ENCODE measurements at places on chromosomes 5 and 9.

GRCh38 chr5:127079994-127080491 lies 6.7 kb upstream of the C5orf63 start:
- peak; percentile 22 for DNase-seq

DNA sequence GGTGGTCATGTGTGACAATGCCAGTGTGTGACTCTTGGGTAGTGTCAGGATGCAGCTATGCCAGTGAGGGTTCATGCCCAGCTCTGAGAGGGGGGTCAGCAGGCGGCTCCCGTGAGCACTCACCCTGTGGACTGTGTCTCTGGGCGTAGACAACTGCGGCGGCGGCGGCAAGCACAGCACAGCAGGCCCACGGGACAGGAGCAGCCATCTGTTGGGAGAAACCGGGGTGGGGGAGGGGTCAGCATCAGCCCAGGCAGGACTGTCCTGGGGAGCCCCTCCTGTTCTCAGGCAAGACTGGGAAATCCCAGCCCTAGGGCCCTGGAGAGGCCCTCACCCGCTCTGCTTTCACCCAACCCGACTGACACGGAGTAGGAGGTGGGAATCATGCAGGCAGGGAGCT lies 20.8 kb downstream of the CNTFR start:
- no peak for DNase-seq

DNA sequence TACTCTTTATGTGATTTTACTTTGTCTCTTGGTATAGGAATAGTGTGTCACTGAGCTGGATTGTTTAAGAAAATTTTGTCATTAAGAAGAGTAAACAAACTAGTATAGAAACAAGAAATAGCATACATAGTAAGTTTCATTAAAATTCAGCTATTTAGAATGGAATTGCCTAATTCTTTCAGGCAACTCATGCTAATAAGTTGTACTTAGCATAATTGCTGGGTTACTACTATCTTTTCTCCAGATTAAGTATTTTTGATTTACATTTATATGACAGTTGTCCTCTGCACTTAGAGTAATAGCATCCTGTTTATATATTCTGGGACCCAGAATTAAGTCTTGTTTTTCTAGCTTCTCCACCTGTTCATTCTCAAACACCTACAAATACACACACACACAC lies 85.9 kb downstream of the PAM start:
- DNase-seq, result no peak

- DNase-seq, result no peak
These were observed 18.3 kb upstream of the NDST1 start for GRCh38 chr5:150489360-150490295.

DNA sequence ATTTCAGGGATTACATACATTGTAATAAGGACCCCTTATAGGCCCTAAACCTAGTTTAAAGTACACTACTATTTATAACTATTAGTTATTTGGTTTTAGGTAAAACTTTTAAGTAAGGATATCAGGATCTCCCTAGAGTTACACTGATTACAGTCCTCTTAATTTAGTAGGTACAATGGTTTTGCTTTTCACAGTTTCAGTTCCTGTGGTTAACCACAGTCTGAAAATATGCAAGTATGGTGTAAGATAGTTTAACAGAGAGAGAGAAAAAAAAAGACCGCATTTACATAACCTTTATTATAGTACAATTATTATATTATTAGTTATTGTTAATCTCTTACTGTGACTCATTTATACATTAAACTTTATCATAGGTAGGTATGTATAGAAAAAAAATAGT lies 725.3 kb upstream of the PTPRD start:
- DNase-seq, result no peak

DNA sequence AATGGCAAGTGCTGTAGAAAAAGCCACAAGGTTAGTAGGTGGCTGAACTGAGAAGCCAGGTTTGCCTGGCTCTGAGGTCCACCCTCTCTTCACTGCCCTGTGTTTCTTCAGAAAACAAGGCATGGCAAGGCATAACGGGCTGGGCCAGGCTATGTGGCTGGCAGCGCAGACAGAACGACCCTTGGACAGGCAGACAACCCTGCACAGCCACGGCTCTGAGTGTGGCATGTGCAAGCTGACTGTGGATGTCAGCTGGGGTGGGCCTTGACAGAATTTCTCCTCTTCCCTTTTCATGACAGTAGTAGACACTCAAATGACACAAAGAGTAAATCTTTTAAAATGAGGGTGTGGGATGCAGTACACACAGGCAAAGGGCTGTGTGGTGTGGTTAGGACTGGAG lies 81.7 kb downstream of the MACROH2A1 start:
- no peak for DNase-seq

DNA sequence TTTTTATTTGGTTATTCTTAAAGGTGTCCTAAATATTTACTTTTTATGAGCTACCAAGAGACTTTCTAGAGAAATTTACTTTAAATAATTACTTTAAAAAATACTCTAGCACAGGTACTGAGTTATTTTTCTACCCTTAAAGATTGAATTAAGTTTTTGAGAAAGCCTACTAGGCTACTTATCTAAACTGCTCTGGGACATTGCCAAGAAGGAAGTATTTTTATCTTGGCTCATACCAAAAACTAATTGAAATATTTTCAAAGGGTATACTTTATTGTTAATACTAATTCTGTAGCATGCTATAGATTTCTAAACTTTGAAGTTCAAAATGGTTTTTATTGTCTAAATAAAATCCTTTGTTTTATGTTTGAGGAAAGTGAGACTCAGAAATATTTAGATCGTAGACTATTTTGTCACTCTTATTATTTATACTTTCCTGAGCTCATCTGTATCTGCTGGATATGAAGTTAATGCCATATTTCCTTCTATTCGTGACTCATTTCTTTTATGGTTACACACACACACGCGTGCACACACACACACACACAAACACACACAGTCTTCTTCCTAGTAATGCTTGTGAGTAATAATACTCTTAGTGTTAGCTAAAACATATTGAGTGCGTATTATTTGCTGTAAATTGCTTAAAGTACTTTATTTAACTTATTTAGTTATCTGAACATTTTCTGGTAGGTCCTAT lies 89.5 kb downstream of the MAN2A1 start:
- no peak for DNase-seq

GRCh38 chr5:112965733-112966306 lies 10.8 kb upstream of the DCP2 start:
- DNase-seq, result no peak

DNA sequence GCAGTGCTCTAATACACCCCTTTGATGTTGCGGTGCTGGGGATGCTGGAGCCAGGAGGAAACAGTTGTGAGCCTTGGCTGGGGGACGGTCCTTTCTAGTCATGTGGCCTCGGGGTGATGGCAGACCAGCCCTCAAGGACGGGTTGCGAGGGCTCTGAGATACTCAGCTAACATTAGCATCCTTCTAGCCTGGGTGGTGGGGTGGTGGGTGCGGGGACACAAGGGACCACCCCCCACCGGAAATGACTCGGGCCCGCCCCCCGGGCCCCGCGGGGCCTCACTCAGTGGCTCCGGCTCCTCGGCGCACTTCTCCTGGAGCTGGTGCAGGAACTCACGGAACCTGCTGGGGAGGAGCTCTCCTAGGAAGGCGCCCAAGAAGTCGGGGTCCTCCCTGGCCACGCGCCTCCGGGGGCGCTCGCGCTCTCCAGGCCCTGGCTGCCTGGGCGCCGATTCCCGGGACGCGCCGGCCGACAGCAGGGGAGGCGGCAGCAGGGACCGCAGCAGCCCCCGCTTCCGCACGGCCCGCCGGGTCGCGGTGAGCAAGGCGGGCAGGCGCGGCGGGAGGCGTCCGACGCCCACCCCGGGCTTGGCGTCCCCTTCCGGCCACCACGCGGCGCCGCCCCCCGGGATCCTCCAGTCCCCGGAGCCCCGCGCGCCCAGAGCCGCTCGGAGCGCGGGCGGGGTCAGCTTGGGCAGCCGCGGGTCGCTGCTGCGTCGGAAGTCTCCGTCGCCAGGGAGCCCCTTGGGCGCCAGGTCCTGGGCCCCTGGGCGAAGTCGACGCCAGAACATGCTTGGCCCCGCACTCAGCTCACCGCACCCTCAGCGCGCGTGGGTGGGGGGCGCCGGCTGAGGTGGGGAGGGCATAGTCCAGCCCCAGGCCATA lies 873 bp downstream of the C9orf50 start:
- no peak for DNase-seq

DNA sequence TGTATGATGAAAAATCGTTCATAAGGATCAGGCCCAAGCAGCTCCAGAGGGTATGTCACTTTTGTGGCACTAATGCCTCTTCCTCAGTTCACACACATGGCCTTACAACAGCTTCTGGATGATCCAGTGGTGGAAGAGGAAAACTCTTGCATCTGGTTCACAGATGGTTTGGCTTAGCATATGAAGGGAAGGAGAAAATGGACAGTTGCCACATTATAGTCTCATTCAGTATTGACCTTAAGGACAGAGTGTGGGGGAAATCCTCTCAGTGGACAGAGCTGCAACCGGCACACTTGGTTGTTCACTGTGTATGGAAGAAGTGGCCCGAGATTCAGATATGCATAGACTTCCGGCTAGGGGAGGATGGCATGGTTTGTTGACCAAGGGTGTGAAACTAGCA lies 22.8 kb downstream of the C9orf57 start:
- no peak for DNase-seq

DNA sequence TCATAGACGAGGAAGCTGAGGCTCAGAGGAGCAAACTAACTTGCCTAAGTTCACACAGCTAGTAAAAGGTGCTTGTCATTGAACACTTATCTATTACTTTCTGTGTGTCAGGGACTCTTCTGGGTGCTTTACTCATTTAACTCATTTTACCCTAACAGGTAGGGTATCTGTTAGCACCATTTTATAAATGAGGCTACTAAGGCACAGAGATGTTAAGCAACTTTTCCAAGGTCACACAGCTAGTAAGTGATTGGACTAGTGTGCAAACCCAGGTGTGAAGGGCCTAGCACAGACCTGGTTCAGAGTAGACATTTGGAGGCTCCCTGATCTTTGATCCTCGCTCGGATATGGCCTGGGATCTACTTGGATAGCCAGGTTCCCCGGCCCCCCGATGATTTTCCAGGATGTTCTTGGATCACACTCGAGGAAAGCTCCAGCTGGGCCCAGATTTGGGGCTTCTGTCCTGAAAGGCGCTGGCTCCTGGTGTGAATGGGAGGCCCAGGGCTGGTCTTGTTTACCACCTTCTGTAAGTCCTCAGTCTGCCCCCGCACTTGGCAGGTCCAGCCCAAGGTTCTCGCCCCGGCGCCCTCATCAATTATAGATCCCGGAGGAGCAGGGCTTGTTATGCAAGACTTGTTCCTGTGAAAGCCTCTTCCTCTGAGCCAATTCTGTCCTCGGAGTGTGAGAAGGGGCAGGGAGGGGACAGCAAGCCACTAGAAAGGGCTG lies 37.5 kb downstream of the GSN start:
- peak; percentile 92 for DNase-seq

- no peak for DNase-seq
These were observed 244.6 kb upstream of the EFNA5 start for GRCh38 chr5:107915176-107915812.

GRCh38 chr5:174571662-174572397 lies 152.6 kb upstream of the MSX2 start:
- DNase-seq, result peak; percentile 73

- DNase-seq, result no peak
These were observed 61.0 kb upstream of the TARS1 start for GRCh38 chr5:33379757-33380156.

DNA sequence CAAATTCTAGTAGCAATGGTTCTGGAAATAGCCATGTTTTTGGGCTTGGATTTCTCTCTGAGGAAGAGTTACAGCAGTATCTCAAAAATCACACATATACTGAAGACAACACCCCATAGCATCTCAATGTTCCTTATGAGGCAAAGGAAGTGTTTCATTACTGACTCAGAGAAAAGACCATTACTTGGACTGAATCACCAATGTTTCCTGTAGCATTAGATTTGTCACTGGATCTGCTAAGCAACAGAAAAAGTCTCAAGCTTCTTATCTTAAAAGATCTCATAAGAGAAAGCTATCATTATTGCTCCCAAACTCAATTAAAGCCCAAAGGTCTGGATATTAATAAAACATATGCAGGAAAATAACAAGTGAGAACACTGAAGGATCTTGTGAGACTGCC lies 272.4 kb downstream of the ADAMTS6 start:
- no peak for DNase-seq

- no peak for DNase-seq
These were observed 154.8 kb upstream of the GAS1 start for GRCh38 chr9:87102126-87102525.

GRCh38 chr5:107476783-107477182 lies 194.0 kb downstream of the EFNA5 start:
- no peak for DNase-seq

DNA sequence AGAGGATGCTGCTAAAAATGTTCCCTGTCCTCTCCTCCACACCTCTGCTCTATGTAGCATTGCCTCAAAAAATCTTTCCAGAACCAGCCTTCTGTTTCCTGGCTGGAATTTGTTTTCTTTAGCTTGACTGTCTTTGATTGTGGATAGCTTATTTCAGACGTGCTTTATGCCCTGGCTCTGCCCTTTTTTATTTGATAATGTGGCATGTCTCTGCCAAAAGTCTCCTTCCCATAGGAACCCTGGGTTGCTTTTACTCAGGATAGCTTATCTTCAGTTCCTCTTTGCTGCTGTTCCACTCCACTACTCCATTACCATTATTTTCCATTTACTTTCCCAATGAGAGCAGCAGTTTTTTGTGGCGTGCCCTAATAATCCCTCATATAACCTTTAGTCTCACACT lies 885 bp upstream of the TMEM252 start:
- no peak for DNase-seq

DNA sequence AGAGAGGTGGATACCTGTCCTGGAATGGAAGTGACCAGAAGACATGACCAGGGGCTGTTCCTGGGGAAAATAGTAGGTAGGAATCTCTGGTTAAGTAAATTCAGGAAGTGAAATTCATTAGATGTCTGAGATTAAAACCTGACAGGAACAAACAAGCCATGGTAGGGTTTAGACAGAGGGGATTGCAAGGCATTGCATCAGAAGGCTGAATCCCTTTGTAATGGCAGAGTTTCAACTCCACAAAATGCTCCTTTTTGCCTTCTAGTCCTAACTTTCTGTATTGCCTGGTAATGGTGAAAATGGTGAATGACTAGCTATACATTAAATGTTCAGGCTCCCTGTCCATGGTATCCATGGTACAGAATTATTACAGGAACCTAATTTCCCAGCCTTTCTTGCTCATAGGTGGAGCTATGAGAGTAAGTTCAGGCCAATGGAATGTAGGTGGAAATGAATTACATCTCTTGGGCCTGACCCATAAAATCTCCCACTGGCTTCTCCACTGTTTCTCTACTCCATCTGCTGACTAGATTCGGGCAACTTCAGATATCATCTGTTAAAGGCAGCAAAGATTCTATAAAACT lies 113.4 kb upstream of the CNTLN start:
- no peak for DNase-seq

- DNase-seq, result no peak
These were observed 232.0 kb downstream of the CHSY3 start for GRCh38 chr5:130136300-130136699.

GRCh38 chr9:110129425-110129824 lies 78.5 kb downstream of the C9orf152 start:
- no peak for DNase-seq

DNA sequence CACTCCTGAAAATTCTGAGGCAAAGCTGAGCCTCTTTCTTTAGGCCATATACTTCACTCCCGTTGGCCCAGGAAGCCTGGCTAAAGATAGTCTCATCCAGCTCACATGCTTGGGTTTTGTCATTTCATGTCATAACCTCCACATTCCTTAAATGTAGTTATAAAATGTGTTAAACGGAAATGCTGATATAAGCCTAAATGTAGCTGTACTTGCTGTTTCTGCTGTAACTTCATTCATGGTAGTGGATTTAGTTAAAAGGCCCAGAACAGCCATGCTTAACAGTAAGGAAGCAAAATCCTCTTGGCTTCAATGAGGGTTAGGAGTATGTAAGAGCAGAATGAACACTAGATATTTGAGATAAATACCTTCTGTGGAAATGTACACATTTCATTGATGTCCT lies 135.8 kb upstream of the TMEM161B start:
- DNase-seq, result no peak

GRCh38 chr5:151931260-151931659 lies 6.6 kb upstream of the GLRA1 start:
- no peak for DNase-seq
